HFFc6 (cell line): ENCODE measurements at places on chromosomes 3 and 15. TPM values are rescaled to one million over a fixed set of nuclear protein-coding genes. Genes with fewer than 3 reads are reported as not detected.

- H3K4me1 ChIP-seq: peaks cover 5% of the 10 kb centered on the region; the same call in 1 of the 2 replicates
- no peaks in the 10 kb centered on the region for H3K27me3 ChIP-seq
- no peaks in the 10 kb centered on the region for H3K36me3 ChIP-seq
- no peak for DNase-seq
These were observed at the start of gene CLDN18 for GRCh38 chr3:138009476-138010272. CLDN18 (plus strand) TSS chr3:138010165; CDS start chr3:138010226, 61 bp downstream.

GRCh38 chr3:65814845-65815578 lies 223.7 kb downstream of the MAGI1 start:
- H3K36me3 ChIP-seq: peaks cover 18% of the 10 kb centered on the region
- peaks cover 43% of the 10 kb centered on the region for H3K4me1 ChIP-seq
- H3K27ac ChIP-seq: no peak overlapping the region
- H3K4me3 ChIP-seq: no peak overlapping the region
- no peak for DNase-seq
- H3K27me3 ChIP-seq: no peaks in the 10 kb centered on the region

DNA sequence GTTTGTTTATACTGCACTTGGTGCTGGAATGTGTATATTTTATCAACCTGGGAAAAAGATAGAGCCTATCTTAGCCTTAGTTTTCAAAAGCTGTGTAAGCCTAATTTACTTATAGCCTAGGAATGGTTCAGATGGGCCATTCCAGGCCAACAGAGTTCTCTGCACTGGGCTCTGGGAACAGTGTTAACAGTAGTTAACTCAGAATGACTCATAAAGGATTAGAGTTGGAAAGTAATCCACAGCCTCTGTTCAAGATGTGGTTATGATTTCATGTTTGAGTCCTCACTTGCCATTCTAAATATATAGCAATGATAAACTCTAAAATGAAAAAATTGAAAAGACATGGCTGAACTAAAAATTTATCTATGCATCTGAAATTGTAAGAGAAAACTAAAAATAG lies 22.6 kb upstream of the PEX5L start:
- H3K27ac ChIP-seq: peak overlapping the region; percentile 59; the same call in 1 of the 2 replicates
- H3K27me3 ChIP-seq: peaks cover 2% of the 10 kb centered on the region; the same call in 1 of the 2 replicates
- H3K4me1 ChIP-seq: peaks cover 38% of the 10 kb centered on the region
- no peak overlapping the region for H3K4me3 ChIP-seq

DNA sequence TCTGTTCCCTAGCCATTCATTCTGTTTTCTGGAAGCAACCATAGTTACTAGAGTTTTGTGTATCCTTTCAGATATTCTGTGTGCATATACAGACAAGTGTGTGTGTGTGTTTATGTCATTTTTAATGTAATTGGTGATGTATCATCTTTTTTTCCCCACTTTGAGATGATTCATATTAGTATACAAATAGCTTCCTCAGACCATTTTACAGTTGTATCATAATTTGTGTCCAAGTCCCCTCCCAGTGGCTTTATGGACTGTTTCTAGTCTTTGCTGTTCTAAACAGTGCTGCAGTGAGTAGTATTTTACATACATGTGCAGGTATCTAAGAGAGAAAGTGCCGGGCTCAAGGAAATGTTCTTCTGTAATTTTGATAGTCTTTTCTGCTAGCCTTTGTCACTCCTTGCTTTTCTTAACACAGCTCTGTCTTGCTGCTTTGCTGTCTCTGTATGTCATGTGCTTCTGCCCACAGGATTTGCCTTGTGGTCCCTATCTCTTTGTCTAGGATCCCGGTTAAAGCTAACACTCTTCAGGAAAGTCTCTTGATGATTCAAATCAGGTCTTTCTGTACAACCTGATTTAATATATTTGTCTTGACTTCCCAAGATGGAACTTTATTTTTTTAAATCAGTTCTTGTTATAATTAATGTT lies 31.5 kb upstream of the FBXL22 start:
- H3K4me1 ChIP-seq: peaks cover 13% of the 10 kb centered on the region
- no peak overlapping the region for H3K4me3 ChIP-seq
- H3K36me3 ChIP-seq: peaks cover 5% of the 10 kb centered on the region; the same call in 1 of the 2 replicates
- no peaks in the 10 kb centered on the region for H3K27me3 ChIP-seq
- peak overlapping the region; percentile 6; the same call in 1 of the 2 replicates for H3K27ac ChIP-seq

CHRFAM7A gene
- not detected in 3 replicates for total RNA-seq

CLDN16 gene
- not detected in 3 replicates for total RNA-seq
